ENCODE measurements at places on chromosomes 16 and 17.

GRCh38 chr16:70725024-70725911 is 39.4 kb upstream of the MTSS2 start:
- DNase-seq = no peak

DNA sequence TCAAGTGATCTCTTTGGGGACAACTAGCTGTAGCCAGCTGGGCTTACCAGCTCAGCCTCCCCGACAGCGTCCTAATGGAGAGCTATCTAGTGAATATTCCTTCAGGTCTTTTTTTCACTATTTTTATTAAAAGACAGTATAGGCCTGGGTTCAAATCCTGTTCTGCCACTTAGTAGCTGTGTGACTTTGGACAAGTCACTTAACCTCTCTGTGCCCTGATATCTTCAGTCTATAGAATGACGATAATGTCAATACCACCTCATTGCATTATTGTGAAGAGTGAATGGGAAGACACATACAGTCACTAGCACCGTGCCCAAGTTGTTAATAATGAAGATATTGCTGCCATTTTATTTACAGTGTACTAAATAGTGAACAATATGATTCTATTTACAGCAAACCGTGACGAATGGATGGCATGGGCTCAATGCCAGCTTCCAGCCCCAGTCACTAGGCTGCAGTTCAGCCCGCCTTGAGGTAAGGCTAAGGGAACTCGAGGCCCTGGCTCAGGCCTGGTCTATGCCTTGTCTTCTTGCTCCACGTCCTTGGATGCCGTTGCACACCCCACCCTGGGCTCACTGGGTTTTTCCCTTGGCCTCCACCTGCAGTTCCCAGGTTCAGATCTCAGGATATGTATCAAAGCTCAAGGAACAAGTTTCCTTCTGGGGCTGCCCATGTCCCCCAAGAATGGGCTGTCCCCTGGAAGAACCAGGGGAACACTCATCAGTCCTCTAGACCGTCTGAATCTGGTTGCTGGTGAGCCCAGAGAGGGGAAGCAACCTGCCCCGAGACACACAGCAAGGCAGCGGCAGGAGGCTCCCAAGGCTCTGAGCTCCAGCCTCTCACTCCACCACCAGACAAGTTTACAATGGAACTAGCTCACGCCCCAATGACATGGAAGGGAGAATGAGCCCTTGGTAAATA is 95.4 kb upstream of the TNRC6C start:
- no peak for DNase-seq

DNA sequence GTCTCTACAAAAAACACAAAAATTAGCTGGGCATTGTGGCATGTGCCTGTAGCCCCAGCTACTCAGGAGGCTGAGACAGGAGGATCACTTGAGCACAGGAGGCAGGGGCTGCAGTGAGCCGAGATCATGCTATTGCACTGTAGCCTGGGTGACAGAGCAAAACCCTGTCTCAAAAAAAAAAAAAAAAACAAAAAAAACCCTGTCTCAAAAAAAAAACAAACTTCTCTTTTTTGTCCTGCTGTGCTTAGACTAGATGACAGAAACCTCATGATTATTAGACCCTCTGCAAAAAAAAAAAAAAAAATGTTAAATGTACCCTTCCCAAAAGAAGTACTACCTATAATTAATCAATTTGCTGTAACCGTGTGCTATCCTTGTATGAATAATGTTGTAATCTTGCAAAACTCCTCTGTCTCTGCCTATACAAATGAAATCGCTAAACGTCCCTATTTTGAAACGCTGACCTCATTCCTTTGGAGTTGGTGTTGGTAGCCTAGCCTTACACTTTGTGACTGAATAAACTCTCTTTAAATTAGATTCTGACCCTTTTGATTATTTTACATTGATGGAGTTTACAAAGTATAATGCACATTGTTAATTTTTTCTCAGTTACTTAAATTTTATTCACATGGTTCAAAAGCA is 13.6 kb upstream of the DHRS7B start:
- no peak for DNase-seq

GRCh38 chr16:85503679-85504231 is 109.4 kb upstream of the GSE1 start:
- DNase-seq = no peak

- no peak for DNase-seq
Measured at GRCh38 chr17:73949903-73950592, 253.4 kb upstream of the RPL38 start.

DNA sequence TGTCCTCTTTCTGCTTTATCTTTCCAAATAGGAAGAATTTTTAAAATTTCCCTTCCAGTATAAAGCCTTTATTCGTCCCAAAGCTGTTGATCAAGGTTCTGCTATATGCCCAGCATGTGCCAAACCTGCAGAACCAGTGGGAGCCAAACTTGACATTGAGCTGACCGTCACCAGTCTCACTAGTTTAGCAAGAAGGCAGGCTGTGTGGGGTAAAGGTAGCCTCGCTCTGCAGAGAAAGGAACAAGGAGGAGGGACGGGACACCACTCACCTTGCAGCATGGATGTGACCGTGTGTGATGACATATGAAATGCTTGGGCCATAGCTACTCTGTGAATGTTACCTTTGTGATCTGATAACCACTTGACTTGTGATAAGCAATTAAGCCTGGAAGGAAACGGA is 392.2 kb downstream of the CPPED1 start:
- DNase-seq = no peak

DNA sequence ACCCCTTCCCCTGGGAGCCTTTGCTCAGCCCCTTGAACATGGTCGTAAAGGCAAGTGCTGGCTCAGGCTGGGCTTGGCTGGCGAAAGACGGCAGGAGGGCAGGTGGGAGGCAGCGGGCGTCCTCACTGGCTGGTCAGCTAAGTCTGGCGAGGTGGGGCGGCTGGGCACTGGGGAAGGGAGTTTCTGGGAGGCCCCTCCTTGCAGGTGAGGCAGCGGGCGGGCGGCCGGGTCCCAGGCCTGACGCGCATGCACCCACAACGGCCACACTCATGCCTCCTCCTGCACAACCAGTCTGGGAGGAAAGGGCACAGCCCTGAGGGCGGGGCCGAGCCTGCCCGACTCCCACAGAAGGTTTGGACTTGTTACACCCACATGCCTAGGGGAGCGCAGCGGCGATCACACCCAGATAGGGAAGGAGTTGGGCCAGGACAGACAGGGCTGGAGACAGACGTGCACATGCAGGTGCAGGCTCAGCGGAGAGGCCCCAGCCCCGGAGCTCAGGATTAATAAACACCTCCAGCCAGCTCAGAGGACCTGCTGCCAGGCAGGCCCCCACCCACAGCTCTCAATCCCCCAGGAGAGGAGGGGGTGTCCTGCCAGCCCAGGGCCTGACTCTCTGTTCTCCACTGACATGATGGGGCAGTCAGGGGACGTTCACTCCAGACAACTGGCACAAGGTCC is at the start of gene EVPL:
Gene EVPL, minus strand, starts transcription at position 148 of the 681 bp plus-strand sequence. Its CDS starts 108 bp downstream, at position 40.
- peak; percentile 36 for DNase-seq

- no peak for DNase-seq
Measured at GRCh38 chr16:58884141-58884540, 150.0 kb upstream of the GOT2 start.

DNA sequence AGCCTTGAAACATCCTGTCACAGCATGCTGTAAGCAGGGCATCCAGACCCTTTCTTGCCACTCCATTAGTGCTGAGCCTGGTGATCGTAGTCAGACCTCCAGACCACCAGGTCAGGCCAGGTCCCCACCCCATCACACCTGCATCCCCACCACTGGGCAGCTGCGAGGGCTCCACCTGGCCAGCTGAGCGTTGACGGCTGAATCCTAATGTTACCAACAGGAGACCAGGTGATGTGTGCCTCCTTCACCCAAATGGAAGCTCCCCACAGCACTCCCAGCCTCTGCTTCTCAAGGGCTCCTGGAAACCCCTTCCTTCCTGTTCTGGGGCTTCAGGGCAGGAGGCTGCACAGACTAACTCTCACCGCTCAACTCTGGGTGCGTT is 189.4 kb downstream of the C16orf95 start:
- no peak for DNase-seq

GRCh38 chr16:89047331-89048089 is 46.1 kb upstream of the ACSF3 start:
- DNase-seq = no peak

DNA sequence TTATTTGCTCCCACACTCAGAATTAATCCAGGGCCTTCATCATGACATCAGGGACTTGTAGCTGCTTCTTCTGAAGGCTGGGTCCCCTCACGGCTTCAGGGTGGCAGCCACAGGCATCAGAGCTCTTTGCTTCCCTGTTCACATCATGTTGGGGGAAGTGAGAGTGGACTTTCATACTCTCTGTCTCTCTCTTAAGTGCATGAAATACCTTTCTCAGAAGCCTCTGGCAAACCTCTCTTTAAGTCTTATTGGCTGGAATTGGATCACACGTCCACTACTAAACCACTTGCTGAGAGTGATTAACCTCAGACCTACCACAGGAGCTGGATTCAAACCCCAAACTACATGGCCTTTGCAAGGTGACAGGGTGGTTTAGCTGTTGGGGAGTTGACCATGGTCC is 17.7 kb upstream of the SALL1 start:
- no peak for DNase-seq

DNA sequence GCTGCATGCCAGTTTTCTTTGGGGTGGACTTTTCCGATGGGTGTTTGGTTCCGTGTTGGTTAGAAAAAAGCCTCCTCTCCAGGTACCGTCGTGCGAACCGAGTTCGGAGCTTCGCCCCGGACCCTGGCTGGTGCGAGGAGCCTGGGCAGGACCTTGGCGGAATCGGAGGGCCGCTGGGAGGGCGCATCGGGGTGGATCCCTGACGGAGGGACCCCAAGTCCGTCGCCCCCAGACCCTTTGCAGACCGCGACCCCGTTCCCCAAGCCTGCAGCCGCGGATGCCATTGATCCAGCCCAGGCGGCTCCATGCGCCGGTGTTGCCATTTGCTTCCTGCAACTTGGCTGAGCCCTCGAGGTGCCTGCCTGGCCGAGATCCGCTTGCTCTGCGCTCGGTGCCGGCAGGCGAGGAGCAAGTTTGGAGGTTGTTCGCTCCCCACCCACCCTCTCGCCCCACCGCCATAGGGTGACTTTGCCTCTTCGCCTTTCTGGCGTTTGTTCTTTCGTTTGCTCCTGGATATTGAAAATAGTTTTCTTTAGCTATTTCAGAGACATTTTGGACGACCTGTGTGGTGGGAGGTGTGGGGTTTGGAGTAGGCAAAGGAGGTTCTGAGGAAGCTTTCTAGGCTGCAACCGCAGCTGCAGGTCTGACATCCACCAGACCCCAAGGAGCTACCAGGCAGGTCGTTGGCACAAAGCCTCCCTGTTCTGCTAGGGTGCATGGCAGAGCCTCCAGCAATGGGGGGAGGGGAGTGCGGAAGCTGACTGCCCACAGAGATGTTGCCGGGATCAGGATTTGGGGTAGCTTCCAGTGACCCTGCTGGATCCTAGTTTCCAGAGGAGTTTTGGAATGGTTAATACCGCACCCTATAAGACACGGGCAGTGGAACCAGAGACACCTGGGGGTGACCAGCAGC is 58.2 kb downstream of the RAP1GAP2 start:
- DNase-seq = peak; percentile 63

DNA sequence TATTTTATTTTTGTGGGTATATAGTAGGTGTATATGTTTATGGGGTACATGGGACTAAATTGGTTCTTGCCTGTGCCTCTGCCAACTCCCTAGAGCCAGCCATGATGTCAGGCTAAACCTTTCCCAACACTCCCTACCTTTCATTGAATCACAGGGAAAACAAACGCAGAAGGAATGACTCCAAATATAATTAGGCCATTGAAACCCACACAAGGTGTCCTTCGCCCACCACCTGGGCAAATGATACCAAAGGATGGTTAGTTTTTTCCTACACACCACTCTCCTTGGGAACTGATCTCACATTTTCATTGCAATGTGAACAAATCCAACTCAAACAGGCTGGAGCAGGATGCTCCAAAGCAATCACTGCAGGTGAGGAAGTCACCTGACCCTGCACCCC is 27.5 kb downstream of the WSB1 start:
- no peak for DNase-seq

DNA sequence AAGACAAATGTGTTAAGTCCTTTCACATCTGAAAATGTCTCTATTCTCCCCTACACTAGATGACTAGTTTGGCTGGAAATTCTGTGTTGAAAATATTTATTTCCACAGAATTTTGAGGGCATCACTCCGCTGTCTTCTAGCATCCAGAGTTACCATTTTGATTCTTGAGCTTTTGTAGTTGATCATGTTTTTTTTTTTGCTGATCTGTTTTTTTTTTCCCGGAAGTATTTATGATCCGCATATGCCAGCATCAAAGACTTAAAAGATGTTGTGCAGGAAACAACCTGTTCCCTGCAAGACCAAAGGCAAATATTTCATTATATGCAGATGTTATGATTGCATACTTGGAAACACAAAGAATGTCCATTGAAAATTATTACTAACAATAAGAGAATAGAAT is 16.7 kb downstream of the OR1D5 start:
- no peak for DNase-seq

- no peak for DNase-seq
Measured at GRCh38 chr17:60398227-60398959, 6.5 kb upstream of the USP32 start.

GRCh38 chr16:55370762-55371482 is 46.9 kb downstream of the IRX6 start:
- peak; percentile 58 for DNase-seq

- no peak for DNase-seq
Measured at GRCh38 chr17:36939802-36940312, 2.6 kb downstream of the LHX1 start.

GRCh38 chr17:57724026-57724728 is 20.9 kb downstream of the CCDC182 start:
- DNase-seq = peak; percentile 77

GRCh38 chr16:69397821-69398521 is 12.2 kb upstream of the TERF2 start:
- peak; percentile 62 for DNase-seq

DNA sequence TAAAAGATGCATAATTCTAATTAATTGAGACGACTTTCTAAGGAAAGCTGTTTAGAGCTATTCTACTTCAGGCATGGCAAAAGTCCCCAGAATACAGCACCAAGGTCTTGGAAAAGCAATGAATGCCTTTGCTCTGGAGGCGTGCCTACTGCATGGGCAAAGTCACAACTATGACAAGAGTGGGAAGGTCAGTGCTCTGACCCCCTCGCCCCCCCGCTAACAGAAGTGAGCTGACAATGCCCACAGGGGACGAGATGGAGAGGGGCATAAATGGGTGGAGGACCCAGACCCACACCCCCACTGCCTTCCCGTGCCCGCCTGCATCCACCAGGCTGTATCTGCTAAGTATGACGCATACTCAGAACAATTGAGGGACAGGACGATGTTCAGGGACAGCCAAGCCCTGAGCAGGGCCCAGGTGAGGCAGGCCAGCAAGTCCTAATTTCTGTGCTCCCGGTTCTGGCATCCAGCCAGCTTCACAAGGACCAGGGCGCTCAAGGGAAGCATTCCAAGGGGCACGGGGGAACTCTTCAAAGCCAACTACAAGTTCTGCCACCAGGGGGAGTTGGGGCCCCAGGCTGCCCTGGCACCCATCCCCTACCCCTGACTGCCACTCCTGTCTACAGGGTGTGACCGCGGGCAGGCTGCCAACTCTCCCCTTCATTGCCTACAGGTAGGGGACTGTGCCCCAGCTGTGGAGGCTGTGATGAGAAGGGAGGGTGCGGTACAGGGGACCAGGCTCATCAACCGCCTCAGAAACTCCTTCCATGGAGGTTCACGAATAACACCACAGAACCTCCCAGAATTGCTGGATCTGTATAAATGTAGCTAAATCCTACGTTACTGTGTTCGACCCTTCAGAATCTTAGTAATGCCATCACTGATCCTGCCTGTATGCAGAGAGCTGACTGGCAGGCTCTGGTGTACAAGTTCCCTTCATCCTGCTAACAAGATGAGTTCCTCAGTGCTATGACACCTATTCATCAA is 20.8 kb downstream of the NPRL3 start:
- DNase-seq = peak; percentile 85

- DNase-seq = peak; percentile 44
Measured at GRCh38 chr17:61400717-61401388, 1.2 kb downstream of the TBX2 start.

- DNase-seq = no peak
Measured at GRCh38 chr17:68794636-68795434, 160.4 kb downstream of the ABCA8 start.

Measured in NCI-H82 (cell line).